ENCODE measurements at places on chromosomes 16 and 17. TPM values are rescaled to one million over a fixed set of nuclear protein-coding genes. Genes with fewer than 3 reads are reported as not detected.

HID1 gene
- polyA plus RNA-seq, result 1.7 TPM

GRCh38 chr16:55275167-55275566 lies 48.8 kb upstream of the IRX6 start:
- DNase-seq, result no peak

DNA sequence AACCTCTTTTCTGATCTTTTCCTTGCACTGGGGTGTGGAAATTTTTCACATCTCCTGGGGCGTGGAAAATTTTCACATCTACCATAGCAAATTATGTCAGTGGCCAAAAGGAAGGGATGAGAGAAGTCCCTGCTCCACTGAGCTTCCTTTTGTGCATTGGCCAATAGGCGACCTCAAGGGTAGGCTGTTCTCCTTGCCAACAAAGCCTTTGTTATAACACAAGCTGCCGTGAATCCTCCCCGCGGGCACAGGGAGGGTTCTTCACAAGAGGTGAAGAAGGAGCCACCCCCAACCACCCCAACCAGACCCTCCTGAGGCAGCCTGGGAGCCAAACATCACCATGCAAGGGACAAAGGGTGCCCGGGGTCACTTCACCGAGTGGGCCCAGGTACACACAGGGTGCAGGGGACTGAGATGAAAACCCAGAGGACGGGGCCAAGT lies 6.5 kb downstream of the SLC5A11 start:
- DNase-seq, result no peak

DNA sequence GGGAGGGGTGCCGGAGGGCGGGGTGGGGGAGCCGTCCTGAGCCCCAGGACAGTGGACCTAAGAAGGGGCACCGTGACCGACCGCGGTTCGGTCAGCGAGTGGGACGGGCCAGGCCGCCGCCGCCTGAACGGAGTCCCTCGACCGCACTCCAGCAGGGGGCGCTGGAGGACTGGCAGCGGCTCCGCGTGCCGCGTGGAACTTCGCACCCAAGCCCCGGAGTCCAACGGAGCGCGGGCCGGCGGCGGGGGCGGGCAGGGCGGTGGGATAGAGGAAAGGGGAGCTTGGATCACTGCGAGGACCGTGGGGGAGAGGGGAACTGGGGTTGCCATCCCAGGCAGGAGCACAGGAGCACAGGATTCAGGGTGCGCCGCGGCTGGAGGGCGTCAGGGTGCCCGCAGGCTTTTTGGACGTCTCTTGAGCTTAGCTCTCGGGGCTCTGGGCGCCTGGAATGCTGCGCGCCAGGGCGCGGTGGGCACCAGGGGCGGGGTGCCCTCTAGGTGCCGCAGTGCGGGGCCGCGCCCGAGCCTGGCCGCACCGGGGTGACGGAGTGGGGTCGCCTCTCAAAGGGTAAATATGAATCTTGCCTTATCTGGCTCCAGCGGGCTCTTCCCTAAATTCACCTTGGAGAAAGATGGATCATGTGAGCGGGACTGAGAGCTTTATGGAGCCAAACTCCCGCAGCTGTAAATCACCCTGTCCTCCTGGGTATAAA lies 379 bp upstream of the OTOP2 start:
- DNase-seq, result no peak

GRCh38 chr17:51647826-51648225 lies 387.5 kb downstream of the UTP18 start:
- DNase-seq, result no peak

DNA sequence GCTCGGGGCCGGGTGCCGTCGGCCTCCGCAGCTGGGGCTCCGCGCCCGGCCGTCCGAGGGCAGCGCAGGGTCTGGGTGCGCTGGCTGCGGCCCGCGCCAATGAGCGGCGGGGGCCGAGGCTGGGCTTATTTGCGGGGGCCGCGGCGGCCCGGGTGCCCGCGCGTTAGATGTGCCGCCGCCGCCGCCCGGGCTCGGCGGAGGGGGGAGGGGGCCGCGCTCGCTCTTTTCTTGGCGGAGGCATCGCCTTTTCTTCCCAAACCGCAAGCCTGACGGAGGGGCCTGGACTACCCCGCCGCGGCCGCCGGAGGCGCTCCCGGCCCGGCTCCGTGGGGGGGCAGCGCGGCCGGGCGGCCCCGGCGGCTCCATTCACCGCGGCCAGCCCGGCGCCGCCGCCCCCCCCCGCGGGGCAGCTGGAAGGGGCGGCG lies at the start of gene NOTUM:
Gene NOTUM, minus strand, starts transcription at position 101 of the 425 bp plus-strand sequence. CDS start 278 bp downstream, outside the sequence.
- DNase-seq, result no peak

Measured in BJ (cell line).